ENCODE measurements at places on chromosomes 1 and 21.
A peak's percentile ranks its signal among the peaks of the same experiment; 100 is the strongest.

DNA sequence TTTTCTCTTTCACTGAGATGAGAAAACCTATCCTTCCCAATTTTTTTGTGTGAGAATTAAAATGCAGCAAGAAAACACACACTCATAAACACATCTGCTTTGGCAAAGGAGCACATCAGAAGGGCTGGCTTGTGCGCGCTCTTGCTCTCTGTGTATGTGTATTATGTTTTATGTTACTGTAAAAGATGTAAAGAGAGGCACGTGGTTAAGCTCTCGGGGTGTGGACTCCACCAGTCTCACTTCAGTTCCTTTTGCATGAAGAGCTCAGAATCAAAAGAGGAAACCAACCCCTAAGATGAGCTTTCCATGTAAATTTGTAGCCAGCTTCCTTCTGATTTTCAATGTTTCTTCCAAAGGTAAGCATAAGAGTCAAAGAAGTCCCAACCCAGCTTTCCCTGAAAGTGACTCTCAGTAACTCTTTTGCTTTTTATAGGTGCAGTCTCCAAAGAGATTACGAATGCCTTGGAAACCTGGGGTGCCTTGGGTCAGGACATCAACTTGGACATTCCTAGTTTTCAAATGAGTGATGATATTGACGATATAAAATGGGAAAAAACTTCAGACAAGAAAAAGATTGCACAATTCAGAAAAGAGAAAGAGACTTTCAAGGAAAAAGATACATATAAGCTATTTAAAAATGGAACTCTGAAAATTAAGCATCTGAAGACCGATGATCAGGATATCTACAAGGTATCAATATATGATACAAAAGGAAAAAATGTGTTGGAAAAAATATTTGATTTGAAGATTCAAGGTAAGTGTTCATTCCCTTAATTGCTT is at the start of gene CD2:
Gene CD2 (plus strand): TSS at position 233 of the 780 bp plus-strand sequence. CDS start 63 bp downstream, at position 296.
- DNase-seq: peak; percentile 79

GRCh38 chr1:113765306-113766230 is 6.3 kb upstream of the PHTF1 start:
- no peak for DNase-seq

DNA sequence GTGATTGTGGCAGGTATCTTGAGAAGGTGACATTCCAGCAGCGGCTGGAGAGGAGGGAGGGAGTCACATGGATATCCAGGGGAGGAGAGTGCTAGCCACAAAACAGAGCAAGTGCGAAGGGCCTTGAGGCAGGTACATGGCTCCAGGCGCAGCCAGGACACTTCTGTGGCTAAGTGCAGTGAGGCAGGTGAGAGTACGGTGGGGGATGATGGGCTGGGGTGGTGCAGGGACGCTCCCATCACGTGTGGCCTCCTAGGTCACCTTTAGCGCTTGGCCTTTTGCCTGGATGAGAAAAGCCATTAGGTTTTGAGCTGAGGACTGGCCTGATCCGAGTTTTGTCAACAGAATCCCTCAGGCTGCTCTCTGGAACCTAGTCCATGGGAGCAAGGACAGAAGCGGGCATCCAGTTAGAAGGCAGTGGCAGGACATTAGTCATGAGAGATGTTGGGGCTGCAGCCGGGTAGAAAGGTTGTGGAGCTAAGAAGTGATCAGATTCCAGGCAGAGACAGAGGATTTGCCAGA is 31.6 kb downstream of the SMYD2 start:
- no peak for DNase-seq

DNA sequence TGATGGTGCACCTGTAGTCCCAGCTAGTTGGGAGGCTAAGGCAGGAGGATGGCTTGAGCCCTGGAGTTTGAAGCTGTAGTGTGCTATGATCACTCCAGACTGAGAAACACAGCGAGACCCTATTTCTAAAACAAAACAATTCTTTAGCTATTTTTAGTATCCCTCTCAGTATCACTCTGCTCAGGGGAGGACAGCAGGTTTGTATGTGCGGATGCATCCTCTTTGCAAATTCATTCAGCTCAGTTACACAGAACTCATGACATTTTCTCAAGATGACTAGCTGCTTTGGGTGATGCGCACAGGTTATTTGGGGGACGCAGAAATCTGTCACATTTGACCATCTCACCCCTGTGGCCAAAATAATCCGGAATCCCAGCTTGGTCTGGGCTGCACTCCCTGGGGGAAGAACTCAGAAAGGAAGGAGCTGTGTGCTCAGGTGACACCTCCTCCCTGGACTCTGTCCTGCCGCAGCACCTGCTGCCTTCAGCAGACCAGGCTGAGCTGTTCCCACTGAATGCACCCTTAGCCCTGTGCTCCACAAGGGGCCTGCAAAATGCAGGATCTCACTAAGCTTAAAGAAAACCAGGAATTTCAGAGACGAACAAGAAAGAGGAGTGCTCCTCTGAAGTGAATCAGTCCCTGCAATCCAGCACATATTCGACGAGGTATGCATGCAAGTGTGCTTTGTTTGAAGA is 89.5 kb upstream of the PGBD5 start:
- DNase-seq: no peak

- peak; percentile 76 for DNase-seq
These were observed at the start of gene SV2A for GRCh38 chr1:149917571-149918144. Gene SV2A (minus strand): TSS chr1:149917844. CDS start chr1:149913840, 4,004 bp downstream.

- peak; percentile 58 for DNase-seq
These were observed 1.1 kb downstream of the TNFRSF4 start for GRCh38 chr1:1212780-1213344.

GRCh38 chr1:209956116-209956515 is 18.1 kb downstream of the SYT14 start:
- no peak for DNase-seq

GRCh38 chr1:27690183-27690582 is 18.2 kb upstream of the IFI6 start:
- DNase-seq: no peak
